ENCODE measurements at places on chromosomes 16 and 17.

DNA sequence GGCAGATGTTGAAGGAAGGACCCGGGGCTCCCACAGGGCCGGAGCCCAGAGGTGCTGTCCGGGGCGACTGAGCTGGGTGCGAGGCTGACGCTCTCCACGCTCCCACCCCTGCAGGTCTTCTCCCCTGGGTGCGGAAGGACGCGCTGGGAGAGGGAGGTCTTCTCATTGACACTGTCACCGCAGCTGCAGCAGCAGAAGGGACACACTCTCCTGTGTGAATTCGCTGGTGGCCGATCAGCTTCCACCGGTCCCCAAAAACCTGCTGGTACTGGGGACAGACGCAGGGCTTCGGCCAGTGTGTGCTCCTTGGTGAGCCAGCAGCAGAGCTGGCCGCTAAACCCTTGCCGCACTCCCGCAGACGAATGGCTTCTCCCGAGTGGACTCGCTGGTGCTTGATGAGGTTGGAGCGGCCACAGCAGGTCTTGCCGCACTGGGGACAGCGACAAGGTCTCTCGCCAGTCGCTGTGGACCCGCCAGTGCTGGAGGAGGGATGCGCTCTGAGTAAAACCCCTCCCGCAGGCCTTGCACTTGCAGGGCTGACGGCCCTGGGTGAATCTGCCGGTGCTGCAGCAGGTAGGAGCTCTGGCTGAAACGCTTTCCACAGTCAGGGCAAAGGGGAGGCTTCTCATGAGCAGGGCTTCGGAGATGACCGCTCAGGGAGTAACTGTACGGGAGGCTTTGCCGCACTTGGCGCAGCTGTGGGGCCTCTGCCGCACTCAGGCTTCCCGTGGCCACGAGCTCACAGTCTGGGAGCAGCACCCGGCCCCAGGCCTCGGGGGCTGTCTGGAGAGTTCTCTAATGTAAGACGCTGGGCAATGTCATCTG lies 6.2 kb downstream of the ZNF843 start:
- no peak for DNase-seq

- no peak for DNase-seq
Measured at GRCh38 chr17:18356624-18357023, 6.7 kb downstream of the SHMT1 start.

DNA sequence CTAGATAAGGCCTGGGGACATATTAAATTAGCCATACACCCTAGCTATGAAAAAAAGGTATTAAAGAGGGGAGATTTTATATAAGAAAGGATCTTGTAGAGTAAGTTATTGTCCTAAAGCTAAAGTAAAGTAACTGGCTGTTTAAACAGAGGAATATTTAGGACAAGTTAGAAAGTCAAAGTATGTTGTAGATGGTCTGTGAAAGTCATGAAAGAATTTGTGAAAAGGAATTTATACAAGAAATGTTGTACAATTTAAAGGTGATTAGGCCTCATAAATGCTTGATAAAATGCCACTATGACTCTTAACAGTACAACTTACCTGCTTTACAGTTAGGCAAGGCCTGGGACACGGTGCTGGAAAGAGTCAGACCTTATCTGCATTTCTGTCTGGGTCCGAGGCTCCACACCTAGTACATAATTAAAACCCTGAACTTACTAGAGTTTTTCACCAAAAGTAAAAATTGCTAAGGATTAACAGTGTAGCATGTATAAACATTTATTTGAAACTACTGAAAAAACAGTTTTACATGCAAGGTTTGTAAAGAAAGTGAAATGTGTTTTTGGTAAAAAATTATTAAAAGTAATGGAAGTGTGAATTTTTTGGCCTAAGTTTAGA lies 445.3 kb upstream of the TOM1L1 start:
- DNase-seq = no peak

GRCh38 chr17:19308398-19308797 lies 54.1 kb downstream of the B9D1 start:
- no peak for DNase-seq

All from common myeloid progenitor, CD34-positive (primary cell).